Activated CD4-positive, CD25-positive, alpha-beta regulatory T cell treated with anti-CD3 and anti-CD28 coated beads, Interleukin-2, amount 50 U/mL, for 72 hours (primary cell): ENCODE measurements at places on chromosomes 13 and 19.

DNA sequence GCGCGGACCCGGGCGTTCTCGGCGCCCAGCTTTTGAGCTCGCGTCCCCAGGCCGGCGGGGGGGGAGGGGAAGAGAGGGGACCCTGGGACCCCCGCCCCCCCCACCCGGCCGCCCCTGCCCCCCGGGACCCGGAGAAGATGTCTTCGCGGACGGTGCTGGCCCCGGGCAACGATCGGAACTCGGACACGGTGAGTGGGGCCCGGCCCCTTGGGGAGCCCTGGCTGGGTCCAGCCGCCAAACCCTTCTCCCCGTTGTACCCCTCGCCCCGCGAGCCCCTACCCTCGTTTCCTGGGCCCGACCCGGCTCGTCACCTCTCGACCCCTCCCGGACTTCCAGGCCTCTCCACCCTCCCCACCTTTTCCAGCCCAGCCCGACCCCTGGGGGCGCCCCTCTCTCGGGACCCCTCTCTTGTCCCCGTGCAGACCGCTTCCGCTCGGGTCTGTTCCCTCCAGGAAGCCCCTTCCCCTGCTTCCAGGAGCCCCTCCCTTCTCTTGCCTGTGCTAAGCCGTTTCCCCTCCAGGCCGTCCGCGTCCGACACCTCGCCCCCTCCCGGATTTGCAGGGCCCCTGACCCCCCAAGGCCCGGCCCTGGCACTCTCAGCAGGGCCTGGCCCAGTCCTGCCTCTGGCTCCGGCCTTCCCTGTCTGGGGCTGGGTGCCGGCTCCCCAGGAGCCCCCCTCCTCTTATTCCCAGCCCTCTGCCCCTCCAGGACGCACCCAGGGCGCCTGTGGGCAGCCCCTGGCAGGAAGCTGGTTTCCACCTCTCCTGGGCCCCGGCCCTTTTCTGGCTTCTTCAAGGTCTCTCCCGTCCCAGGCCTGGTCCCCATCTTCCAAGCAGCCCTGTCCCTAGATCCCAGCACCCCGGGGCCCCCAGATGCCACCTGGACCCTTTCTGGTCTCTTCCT is 632 bp downstream of the MARK4 start:
- DNase-seq: peak; percentile 42

GRCh38 chr19:17340302-17340870 is 3.0 kb downstream of the GTPBP3 start:
- DNase-seq: no peak

DNA sequence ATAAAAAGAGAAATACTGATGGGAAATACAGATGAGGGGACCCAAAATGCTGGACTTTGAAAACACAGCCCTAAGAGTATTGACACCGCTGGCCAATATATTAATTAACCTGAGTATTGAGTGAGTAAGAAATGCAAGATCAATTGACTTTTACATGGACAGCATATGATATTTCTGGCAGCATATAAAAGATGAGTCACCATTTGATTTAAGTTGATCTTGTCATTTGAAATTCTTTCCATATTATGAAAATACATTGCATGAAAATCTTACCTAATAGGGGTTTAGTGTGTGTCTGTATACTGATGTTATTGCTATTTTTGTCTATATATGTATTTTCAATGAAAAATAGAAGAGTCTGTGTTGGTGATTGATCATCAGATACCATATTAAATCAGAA is 619.6 kb downstream of the KCTD12 start:
- DNase-seq: no peak

GRCh38 chr13:109626386-109627171 is 159.8 kb downstream of the IRS2 start:
- no peak for DNase-seq

GRCh38 chr19:46299004-46299509 is 2.2 kb downstream of the HIF3A start:
- no peak for DNase-seq

DNA sequence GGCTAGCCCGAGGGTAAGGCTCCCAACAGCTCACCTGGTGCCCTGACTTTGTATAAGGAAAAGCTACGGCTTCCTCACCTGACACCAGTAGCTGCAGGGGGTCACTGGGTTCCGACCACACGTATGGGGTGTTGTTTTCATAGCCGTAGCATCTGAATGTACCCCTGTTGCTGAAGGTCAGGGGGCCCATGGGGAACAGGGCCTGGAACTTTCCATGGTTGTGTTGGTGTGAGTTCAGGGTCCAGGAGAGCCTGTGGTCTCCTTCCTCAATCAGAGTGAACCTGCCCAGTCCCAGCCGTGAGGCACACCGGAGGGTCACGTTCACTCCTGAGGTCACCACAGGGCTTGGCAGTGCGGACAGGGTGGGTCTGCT is 1.1 kb downstream of the LILRA4 start:
- no peak for DNase-seq

- no peak for DNase-seq
These were observed 525.3 kb downstream of the DIAPH3 start for GRCh38 chr13:59638404-59638803.

DNA sequence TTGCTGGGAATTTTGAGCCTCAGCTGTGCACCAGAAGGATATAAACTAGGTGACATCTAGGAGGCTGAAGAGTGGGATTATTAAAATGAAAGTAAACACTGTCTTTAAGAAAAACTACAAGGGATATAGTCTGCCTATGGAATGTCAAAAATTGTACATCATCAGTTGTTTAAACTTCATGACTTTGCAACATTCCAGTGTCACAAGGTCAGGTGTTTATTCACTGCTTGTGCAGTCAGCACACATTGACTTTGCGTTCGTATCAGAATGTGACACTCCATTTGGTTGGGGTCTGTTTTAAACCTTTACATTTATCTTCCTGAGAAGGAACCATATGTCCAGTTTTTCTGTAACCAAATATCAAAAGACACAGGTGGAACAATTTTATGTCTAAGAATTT is 85.6 kb downstream of the KL start:
- no peak for DNase-seq

DNA sequence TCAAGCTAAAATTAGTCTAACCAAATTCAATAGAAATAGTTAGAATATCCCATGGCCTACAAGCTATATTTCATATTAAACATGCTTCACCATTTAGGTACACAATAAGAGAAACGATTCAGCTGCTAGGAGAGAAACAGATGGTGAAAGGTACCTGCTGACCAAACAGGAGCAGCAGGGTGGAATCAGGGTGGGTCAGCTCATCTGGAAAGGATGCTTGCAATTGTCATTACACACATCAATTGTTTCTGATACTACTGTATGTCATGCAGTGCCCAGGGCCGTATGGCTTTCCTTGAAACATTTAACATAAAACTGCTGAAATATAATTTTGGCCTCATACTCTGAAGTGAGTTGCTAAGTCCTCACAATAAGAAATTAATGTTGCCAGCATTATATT is 776.0 kb downstream of the DACH1 start:
- no peak for DNase-seq

GRCh38 chr19:13069415-13070359 is 33.0 kb downstream of the LYL1 start:
- DNase-seq: no peak

- no peak for DNase-seq
These were observed at the start of gene BEST2 for GRCh38 chr19:12751635-12752034. Gene BEST2 (plus strand): TSS chr19:12751791. CDS start chr19:12752593, 802 bp downstream.

- DNase-seq: no peak
These were observed 22.0 kb downstream of the HDGFL2 start for GRCh38 chr19:4493929-4494690.

DNA sequence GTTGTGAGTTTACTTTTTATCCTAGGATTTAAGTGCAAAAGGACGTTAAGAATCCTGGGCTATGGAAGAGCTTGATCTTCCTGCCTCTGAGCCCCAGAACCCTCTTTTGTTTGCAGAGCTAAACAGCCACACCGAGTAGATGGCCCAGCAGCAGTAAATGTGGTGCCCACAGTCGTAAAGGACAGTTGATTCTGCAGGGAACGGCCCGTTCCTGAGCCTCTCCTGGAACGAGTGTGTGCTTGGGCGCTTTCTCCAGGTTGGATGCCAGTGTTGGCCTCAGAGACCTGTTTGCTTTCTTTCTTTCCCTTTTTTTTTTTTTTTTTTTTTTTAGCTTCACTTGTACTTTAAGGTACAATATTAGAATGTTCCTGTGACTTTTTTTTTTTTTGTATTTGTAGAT is 41.7 kb downstream of the SPATA13 start:
- no peak for DNase-seq

GRCh38 chr19:49423985-49424303 is 703 bp upstream of the PTH2 start:
- DNase-seq: no peak

DNA sequence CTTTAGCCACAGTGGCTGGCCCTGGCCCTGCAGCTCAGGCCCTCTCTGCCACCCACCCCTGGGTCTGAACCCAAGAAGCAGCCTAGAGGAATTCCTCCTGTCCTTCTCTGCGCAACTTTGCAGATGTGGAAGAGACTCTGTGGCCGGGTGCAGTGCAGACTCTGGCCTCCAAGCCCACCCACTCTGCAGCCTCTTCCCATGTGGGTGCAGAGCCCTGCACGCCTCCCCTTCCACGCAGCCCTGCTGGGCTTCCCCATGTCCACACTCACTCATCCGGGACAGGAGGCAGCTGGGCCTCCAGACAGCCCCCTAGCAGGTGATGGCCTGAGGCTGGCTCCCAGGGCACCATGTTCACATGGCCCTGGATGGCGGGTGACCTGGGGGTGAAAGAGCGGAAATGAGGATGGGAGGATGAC is 2.5 kb downstream of the TEX29 start:
- no peak for DNase-seq

GRCh38 chr13:111488486-111489132 is 168.2 kb downstream of the TEX29 start:
- DNase-seq: no peak

DNA sequence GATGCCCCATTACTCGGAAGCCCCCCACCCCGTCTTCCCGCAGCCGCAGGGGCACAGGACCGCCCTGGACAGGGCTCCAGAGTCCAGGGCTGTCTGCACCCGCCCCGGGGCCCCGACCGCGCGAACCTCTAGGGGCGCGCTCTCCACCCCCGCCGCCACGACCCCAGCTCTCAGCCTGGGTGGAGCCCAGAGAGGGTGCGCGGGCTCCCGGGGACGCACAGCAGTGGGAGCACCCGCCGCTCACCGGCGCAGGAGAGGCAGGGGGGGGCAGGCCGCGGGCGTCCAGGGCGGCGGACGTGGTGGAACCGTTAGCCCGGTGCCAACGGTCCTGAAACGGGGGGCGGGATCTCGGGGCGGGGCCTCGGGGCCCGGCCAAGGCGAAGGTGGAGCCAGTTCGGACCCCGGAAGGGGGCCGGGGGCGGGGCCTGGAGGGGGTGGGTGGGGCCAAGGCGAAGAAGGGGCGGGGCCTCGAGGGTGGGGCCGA is at the start of gene ATP8B3:
Gene ATP8B3, minus strand, starts transcription at position 335 of the 484 bp plus-strand sequence. CDS start 540 bp downstream, outside the sequence.
- no peak for DNase-seq

- no peak for DNase-seq
These were observed 518.3 kb downstream of the GPC6 start for GRCh38 chr13:93744886-93745285.
